Stimulated activated naive CD4-positive, alpha-beta T cell (primary cell): ENCODE measurements at places on chromosomes 4 and X.

GRCh38 chr4:18128241-18128640 is 106.7 kb upstream of the LCORL start:
- no peak for DNase-seq

DNA sequence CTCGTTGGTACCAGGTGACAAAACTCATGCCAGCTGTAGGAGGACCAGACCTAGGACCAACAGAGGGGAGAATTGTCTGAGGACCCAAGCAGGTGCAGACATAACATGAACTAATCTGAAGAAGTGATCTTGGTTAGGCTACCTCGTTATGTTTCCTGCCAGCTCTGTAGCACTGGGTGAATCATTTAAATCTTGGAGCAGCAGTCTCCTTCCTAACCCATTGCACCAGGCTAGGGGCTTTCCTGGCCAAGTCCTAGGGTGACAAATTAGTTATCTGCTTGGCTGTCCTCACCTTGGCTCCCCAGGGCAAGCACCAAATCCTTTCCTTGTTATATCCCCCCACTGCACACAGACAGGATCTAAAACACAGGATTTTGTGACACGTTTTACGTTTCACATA is 87.8 kb downstream of the WWC2 start:
- no peak for DNase-seq

DNA sequence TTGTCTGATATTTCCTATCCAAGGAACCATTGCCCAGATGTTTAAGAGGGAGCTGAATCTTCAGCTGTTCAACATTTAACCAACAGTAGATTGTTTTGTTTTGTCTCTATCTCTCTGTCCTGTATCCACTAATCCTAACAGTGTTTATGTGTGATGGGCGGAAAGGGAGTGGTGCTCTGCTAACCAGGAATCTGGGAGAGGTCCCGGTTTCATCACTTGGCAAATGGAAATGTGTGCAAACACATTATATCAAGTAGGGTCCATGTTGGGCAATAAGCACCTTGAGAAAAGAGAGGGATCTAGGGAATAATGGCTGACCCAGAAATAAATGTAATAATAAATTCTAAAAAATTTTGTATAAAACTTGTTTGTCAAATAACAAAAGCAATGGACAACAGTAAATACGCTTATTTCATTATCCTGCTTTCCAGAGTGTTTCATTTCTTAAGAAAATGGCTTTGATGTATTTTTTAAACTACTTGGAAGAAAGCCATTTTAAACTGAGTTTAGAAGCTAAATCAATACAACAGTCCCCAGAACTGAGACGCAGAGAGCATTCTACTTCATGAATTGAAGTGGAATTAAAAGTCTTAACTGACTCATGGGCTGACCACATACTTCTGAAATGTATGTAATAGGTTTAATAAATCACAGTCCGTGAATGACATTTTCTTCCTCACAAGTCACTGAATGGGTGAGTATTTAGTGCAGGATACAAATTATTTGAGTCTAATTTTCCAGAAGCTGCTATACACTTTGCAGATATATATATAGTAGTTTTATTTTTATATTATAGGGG is 55.8 kb downstream of the EMCN start:
- no peak for DNase-seq

DNA sequence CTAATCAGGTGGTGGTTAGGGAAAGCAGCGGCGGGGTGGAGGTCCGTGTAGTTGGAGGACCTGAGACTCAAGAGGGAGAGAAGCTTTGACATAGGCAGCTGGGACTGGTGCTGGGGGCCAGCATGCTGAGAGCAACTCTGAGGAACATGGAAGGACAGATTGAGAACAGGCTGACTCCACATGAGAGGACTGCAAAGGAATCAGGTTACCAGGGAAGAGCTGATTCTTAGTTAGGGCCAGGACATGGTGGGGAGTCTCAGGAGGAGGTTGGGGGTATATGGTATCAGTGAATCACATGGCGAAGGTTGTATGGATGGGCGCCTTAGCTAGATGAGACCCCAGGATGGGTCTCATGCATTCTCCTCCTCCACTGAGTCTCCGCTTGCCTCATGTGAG is 264.0 kb upstream of the BOD1L1 start:
- no peak for DNase-seq

- DNase-seq = no peak
These were observed 80.6 kb downstream of the HMGB2 start for GRCh38 chr4:173253561-173253960.

- no peak for DNase-seq
These were observed 170.9 kb upstream of the CASK start for GRCh38 chrX:42094218-42094617.

DNA sequence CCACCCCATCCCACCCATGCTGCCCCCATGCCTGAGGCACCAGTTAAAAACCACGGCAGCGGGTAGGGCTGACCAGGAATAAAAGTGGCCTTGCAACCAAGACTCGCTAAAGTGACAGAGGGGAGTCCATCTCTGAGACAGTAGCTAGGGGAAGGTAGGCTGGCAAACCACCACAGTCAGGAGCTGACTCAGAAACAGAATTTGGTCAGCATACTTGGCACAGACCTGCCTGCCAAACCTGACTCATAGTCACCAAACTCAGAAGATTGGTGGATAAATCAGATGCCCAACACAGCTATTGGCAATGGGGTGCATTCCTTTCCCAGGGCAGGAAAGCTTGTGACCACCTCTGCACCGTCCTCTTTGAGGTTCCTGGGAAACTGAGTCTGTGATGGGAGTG is 193.8 kb downstream of the BCOR start:
- DNase-seq = no peak

DNA sequence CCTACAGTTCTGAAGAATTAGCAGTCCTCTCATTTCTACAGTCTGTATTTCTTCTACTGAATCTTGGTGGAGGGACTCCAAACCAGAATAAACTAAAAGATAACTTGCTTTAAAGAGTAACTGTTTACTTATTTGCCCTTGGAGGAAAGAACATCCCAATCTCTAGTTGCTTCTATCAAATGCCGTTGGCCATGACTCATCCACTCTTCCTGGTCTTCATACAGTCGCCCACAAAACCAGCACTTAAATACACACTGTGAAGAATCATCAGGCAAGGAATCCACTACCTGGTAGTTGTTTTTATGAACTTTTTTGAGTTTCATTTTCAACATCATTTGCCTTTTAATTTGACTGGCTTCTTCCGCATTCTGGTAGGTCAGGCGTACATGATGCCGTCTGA is 14.2 kb downstream of the ZNF518B start:
- no peak for DNase-seq

- no peak for DNase-seq
These were observed 188.2 kb downstream of the SOWAHB start for GRCh38 chr4:76709772-76710090.

DNA sequence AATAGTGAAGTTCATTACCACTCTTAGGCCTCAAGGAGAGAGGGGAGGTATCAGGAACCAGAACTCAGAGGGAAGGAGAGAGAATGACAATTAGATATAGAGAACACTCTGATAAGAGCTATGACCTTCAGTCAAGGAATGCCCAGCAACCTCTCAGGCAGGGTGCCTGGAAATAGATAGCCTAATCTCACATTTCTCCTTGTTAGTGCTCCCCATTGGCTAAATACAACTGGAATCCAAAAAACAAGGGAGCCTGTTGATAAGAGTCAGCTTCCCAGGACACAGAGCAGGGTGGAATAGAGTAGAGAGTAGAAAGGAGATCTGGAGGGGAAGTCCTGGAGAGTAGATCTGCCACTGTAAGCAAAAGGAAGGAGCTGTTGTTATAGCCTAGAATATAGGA is 62.1 kb downstream of the DCX start:
- DNase-seq = no peak
